ENCODE measurements at places on chromosomes 2 and 18.

GRCh38 chr2:70368545-70368944 is 66.7 kb upstream of the FAM136A start:
- no peak for DNase-seq

DNA sequence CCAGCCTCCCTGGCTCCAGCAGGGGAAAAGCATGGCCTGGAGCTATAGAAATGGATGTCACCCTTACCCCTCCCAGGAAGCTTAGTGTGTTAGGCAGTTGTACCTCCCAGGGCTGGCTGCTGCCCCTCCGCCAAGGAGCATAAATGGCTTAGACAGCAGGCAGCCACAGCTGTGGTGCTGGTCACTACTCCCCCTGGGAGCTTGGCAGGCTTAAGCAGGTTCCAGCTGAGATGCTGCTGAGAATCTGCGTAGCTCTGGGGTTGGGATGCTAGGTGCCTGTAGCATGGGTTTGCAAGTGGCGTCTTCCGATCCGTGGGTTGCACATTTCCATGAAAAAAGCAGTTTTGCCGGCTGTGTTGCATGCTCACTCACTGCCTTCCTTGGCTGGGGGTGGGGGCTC is 369.7 kb downstream of the CTNNA2 start:
- no peak for DNase-seq

DNA sequence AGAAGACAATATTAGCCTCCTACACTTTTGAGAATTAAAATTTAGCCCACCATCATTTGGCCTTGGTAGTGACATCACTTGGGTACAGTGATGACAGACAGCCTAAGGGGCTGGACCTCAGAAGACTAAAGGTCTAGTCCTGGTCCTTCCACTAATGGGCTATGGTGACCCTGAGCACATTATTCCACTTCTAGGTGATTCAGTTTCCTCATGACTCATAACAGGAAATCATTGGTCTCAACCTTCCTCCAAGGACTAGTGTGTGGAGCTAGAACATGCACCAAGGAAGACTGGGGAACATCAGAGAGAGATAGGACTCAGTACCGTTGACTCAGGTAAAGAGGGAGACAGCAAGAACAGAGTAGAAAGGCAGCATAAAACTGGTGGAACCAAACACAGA is 64.0 kb downstream of the TFCP2L1 start:
- DNase-seq, result no peak

GRCh38 chr2:113341191-113341869 is 62.6 kb upstream of the PAX8 start:
- no peak for DNase-seq

GRCh38 chr2:28581312-28581711 is 85.5 kb downstream of the PLB1 start:
- DNase-seq, result no peak

- DNase-seq, result no peak
Observed at GRCh38 chr2:218879776-218880101, 913 bp upstream of the WNT10A start.

- no peak for DNase-seq
Observed at GRCh38 chr2:189543367-189543766, 37.2 kb downstream of the SLC40A1 start.

DNA sequence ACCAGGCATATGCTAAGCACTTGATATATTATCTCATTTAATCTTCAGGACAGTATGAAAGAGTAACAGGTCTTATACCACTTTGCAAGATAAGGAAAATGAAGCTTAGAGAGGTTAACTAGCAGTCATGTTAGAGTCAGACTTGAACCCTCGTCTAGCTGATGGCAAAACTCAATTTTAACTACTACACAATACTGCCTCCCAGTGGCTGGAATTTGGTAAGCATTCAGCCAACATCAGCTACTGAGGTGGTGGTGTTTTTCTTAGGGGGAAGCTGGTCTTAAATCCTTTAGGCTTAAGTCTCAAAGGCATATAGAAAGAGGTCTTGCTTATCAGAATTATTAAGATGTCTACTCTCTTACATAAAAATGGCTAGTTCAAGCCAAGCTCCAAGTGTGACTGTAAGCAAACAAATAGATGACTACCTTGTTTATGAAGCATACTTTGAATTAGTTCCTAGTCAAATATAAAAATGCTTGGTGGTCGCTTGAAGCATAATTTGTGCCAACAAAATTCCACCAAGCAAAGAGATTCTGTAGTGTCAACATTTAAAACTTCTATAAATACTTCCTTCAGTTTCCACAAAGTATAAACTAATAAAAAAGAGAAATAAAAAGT is 325.4 kb upstream of the FIGN start:
- no peak for DNase-seq

DNA sequence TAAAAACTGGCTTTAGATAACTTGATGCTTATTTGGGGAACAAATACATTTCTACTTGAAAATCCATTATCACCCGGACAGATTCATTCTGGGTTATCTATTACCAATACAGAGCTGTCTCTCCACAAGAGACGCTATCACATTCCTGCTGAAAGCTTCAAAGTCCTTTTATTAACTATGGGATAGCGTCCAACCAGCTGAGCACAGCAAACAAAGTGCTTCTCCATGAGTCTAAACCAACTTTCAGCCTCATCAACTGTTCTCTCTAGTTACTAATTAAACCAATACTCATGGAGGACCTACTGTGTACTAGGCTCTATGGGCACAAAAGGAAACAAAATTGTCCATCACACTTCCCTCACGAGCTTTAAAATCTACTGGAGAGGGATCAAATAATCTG is 132.8 kb downstream of the L3MBTL4 start:
- DNase-seq, result no peak

GRCh38 chr2:13050764-13051163 is 334.0 kb downstream of the TRIB2 start:
- DNase-seq, result no peak

DNA sequence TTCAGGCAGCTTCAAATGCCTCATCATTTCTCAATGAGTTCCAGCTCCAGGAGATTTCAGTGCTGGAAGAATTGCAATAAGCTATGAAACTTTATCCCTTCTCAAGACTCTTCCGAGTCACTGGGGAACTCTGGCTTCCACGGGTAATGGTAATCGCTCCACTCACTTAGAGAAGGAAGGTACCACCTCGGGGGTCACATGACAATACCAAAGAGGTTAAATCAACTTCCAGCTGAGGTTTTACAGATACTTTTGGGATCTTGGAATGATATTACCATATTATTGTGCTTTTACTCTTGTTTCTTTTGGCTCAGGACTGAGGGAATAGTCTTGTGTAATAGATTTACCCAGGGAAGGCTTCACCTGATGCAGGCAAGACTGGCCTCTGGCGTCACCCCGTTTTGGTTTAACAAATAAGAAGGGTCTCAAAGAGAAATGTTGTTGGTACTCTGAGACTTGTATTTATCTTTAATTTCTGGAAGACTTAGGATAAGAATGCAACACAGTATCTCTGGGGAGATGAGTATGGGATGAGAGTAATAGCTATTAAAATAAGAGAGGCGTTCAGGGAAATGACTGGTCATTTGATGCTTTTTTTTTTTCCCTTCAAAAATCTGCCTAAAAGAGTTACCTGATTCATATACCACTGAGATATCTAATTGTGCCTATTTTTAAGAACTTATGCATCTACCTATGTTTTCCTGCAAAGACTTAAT is 316.9 kb upstream of the ZEB2 start:
- DNase-seq, result no peak

- DNase-seq, result no peak
Observed at GRCh38 chr2:168594778-168595177, 138.7 kb downstream of the CERS6 start.

GRCh38 chr2:217456016-217456415 is 546.8 kb downstream of the TNS1 start:
- no peak for DNase-seq

GRCh38 chr2:144230033-144230432 is 289.9 kb downstream of the ZEB2 start:
- no peak for DNase-seq

GRCh38 chr18:44786257-44786656 is 105.6 kb downstream of the SETBP1 start:
- no peak for DNase-seq

- DNase-seq, result no peak
Observed at GRCh38 chr18:80232030-80232429, 15.3 kb downstream of the PARD6G start.

GRCh38 chr2:101619191-101619591 is 78.3 kb upstream of the MAP4K4 start:
- no peak for DNase-seq

- DNase-seq, result no peak
Observed at GRCh38 chr2:50529600-50530218, 502.2 kb downstream of the NRXN1 start.

GRCh38 chr18:63505566-63506335 is 29.0 kb downstream of the SERPINB5 start:
- DNase-seq, result peak; percentile 7

DNA sequence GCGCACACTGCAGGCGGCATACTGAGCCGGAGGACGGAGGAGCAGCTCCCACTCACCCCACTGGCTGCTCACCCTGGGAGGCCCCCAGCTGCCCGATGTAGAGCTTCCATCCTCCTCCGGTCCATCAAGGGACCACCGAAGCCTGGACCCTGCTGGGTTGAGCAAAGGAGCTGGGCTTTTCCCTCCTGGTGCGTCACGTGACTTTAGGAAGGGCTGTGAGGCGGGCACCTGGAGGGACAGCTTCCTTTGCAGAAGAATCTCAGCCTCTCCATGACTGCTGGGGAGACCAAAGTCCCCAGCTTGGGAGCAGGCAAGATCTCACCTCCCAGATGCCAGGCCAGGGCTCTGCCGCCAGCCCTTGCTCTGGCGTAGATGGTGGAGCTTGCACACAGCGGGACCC is 102.7 kb downstream of the TWIST2 start:
- DNase-seq, result no peak

- no peak for DNase-seq
Observed at GRCh38 chr2:133040170-133040569, 370.2 kb upstream of the LYPD1 start.

GRCh38 chr2:38485734-38486133 is 108.7 kb upstream of the ATL2 start:
- DNase-seq, result no peak

GRCh38 chr2:106956416-106956815 is 70.4 kb upstream of the ST6GAL2 start:
- no peak for DNase-seq

GRCh38 chr2:105889046-105889445 is 144.3 kb downstream of the NCK2 start:
- no peak for DNase-seq

DNA sequence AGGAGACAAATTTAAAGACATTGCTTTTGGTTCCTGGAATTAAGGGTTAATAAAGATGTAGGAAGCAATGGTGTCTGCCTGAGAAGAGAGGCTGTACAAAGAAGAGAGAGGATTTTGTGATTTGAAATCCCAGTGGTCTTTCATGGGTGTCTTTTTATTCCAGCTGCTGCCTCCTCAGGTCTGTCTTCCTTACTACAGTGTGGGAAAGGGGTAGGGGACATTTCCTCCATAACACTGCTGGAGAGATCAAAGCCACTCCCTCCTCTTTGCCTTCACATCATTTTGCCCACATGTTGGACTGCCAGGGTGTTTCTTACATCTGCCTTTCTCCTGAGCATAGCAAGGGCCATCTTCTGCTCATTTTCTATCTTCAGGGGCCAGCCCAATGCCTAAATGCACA is 348.5 kb downstream of the EN1 start:
- DNase-seq, result no peak

GRCh38 chr2:240056678-240057077 is 3.4 kb upstream of the OR6B3 start:
- DNase-seq, result no peak

- no peak for DNase-seq
Observed at GRCh38 chr18:3649633-3650426, 199.9 kb downstream of the TGIF1 start.

GRCh38 chr18:37565977-37566478 is 430 bp upstream of the CELF4 start:
- no peak for DNase-seq

DNA sequence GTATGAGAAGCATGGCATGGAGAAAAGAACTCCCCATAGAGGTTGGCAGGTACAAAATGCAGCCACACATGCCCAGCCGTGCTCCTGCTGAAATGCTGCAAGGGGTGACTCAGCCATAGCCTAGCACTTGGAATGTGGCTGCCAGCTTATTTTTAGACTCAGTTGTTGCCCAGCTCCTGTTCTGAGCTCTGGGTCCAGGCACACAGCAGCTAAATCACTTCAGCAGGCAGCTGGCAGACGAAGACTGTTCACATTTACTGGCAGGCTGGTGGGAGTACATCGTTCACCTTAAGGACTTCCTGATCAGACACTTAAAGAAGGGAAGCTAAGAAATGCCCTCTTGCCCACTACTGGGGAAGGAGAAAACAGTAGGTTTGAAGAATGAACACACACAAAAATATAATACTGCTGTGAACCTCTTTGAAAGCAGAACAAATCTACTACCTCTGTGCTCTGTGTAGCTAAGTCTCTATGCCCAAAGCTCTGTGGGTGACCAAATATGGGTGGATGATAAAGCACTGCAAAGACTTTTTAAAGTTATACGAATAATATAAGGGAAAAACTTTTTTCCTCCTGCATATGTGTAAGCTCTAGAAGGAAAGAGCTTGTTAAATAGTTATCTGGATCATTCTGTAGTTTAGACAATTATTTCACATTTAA is 146.1 kb downstream of the LNPK start:
- DNase-seq, result no peak

DNA sequence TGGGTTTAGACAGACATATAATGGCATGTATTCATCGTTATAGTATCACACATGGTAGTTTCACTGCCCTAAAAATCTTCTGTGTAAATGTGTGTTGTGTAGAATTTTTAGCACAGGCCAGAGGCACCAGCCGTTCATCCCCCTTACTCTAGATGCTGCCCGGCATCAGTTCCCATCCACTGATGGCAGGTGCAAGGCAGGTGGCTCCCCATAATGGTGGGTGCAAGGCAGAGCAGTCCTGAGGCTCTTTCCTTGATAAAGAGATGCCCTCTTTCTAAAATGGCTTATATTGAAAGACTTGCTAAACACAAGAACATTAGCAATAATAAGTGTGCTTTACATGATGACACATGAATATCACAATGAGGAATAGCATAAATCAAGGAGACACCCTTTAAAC is 508.5 kb downstream of the EPHA4 start:
- no peak for DNase-seq

GRCh38 chr2:136381722-136382633 is 264.0 kb upstream of the CXCR4 start:
- DNase-seq, result peak; percentile 38

GRCh38 chr2:191800874-191801273 is 46.0 kb downstream of the CAVIN2 start:
- no peak for DNase-seq

DNA sequence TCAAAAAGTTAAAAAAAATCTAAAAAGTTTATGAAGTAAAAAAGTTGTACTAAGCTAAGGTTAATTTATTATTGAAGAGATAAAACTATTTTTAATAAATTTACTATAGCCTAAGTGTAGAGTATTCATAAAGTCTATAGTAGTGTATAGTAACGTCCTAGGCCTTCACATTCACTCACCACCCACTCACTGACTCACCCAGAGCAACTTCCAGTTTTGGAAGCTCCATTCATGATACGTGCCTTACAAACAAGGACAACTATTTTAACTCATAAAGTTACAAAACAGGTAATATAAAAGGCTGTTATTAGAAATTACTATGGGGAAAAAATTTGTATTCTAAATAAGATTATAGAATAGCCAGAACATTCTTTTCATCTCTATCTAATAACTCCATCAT is 158.9 kb upstream of the FN1 start:
- DNase-seq, result no peak

GRCh38 chr2:108967757-108968156 is 21.3 kb downstream of the EDAR start:
- DNase-seq, result no peak

GRCh38 chr2:59076079-59076619 is 835.0 kb upstream of the FANCL start:
- no peak for DNase-seq

Measured in stimulated activated CD4-positive, alpha-beta T cell treated with anti-CD3 and anti-CD28 coated beads, Interleukin-1b, Interleukin-23, amount 100 ng/mL, for 24 hours (primary cell).